ENCODE measurements at places on chromosomes 13 and 19.

- peak; percentile 48 for DNase-seq
Measured at GRCh38 chr19:12703046-12703445, 6.6 kb upstream of the FBXW9 start.

GRCh38 chr19:23999821-24000610, 85.3 kb downstream of the ZNF726 start:
- DNase-seq = no peak

GRCh38 chr13:92221916-92222315, 823.5 kb downstream of the GPC5 start:
- no peak for DNase-seq

- DNase-seq = no peak
Measured at GRCh38 chr13:72782717-72783116, 784 bp downstream of the PIBF1 start.

- no peak for DNase-seq
Measured at GRCh38 chr19:2841855-2842574, 740 bp downstream of the ZNF555 start.

- no peak for DNase-seq
Measured at GRCh38 chr19:40005691-40006272, 8.9 kb downstream of the ZNF546 start.

- DNase-seq = no peak
Measured at GRCh38 chr13:42820451-42820850, 39.1 kb downstream of the FAM216B start.

DNA sequence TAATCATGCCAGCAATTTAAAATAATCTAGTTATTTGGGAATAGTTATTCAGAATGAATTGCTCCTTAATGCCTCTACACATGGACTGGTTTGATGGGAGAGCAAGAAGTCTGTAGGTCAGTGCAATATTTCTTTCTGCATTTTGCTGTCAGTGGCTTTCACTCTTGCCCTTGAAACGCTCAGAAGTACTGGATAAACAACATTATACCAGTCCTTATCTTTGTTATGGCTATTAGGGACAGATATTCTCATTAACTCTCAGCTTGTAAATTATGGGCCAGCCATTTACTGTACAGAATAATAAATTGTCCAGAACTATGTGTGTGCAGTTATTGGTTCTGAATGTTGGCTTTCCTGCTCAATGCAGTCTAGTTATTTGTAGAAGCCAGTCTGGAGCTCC, 224.4 kb downstream of the OXGR1 start:
- no peak for DNase-seq

DNA sequence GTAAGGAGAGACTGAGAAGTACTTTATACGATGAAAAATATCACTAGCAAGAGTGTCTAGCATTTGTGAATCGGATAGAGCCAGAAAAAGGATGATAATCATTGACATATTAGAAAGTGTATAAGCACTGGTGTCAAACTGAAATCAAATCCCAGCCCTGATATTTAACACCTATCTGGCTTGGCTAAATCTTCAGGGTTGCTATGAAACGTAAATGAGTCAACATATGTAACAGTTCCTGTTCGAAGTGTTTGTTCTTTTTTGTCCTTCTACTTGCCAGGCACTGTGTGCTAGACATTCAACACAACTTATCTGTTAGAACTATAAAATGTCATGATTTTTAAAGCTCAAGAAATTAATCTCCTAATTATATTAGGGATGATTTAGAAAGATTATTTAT, 40.8 kb downstream of the SERPINE3 start:
- no peak for DNase-seq

GRCh38 chr13:38366954-38367645, 17.4 kb downstream of the UFM1 start:
- no peak for DNase-seq

GRCh38 chr13:86757236-86757978, 913.8 kb upstream of the SLITRK5 start:
- no peak for DNase-seq

- DNase-seq = no peak
Measured at GRCh38 chr19:8504919-8505318, 2.5 kb upstream of the PRAM1 start.

DNA sequence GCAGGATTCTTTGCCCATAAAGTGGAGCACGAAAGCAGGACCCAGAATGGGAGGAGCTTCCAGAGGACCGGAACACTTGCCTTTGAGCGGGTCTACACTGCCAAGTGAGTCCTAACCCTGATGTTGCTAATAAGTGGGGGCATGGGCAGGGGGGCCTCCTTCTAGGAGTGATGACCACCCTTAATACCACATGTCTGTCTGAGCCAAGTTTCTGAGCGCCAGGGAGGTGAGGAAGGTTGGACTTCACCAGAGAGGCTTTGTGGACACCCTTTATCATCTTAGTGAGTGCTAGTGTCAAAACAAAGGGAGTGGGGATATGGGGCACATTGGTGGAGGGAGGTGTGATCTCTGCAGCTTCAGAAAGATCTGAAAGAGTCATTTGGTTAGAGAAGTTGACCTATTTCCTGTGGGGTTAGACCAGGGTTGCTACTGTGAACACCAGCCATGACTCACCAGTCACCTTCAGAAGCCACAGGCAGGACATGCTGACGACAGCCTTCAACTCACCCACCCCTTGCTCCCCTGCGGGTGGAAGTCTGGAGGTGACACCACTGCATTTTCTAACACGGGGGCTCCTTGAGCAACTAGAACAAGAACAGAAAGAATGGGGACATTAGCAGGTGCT, 8.8 kb downstream of the ALOX5AP start:
- peak; percentile 88 for DNase-seq

- DNase-seq = no peak
Measured at GRCh38 chr19:2254064-2254872, 1.9 kb downstream of the JSRP1 start.

DNA sequence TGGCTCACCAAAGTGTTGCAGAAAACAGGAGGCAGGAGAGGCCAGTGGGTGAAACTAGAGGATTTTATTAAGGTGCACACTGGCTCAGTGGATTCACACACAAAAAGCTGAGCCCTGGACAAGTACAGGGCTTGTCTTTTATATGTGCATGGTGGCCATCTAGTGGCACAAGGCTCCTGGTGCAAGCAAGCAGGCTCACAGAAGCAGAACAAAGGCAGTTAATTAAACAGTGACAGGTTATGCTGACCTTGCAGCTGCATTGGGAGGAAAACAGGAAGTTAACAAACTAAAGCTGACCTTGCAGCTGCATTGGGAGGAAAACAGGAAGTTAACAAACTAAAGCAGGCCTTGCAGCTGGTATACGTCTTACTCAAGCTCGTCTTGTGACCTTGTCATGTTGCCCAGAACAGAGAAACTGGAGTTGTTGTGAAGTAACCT, 65.3 kb upstream of the ZNF681 start:
- no peak for DNase-seq

GRCh38 chr19:57161985-57162539, 5.2 kb downstream of the DUXA start:
- DNase-seq = no peak

- peak; percentile 63 for DNase-seq
Measured at GRCh38 chr13:21435687-21436151, 23.4 kb downstream of the ZDHHC20 start.

GRCh38 chr19:45391346-45391745, 13.5 kb downstream of the PPP1R13L start:
- no peak for DNase-seq

- DNase-seq = no peak
Measured at GRCh38 chr13:76286178-76286577, 600.0 kb downstream of the KCTD12 start.

GRCh38 chr19:43469160-43469480, 3.7 kb upstream of the LYPD3 start:
- no peak for DNase-seq

- peak; percentile 34 for DNase-seq
Measured at GRCh38 chr13:41199526-41199925, 5.2 kb upstream of the KBTBD7 start.

All from GM20000 (cell line).